ENCODE measurements at places on chromosomes 2 and 18.

- peak; percentile 86 for DNase-seq
Observed at GRCh38 chr2:190860985-190861680, 19.5 kb upstream of the GLS start.

DNA sequence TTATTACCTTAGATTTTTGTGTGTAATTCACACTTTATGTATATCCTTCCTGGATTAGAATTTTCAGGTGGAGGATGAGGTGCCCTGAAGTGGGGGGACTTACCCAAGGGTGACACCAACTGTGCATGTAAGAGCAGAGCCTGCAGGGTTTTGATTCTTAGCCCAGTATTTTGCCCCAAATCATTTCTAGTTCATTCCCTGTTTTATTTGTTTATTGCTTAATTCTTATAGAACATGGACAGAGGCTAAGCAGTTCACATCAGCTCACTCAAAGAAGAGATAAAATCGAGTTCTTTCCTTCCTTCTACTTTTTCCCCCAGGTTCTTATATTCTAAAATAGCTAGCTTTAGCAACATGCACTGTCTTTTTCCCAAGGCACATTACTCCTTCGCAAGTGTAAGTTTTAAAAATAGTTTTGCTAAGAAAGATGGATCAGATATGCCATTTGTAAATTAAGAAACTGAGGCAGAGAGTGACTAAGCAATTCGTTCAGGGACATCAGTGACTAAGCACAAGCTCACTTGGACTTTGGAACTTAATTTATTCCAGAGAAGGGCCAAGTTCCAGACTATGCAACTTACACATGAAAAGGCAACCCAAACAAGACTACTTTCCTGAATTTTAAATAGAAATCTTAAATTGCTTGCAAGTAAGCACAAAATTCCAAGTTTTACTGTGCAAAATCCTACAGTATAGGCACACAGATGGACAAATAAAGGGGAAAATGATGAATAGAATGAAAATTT is 427.9 kb upstream of the POU3F3 start:
- no peak for DNase-seq

GRCh38 chr2:61855318-61855613 is 1.4 kb upstream of the FAM161A start:
- DNase-seq: no peak

DNA sequence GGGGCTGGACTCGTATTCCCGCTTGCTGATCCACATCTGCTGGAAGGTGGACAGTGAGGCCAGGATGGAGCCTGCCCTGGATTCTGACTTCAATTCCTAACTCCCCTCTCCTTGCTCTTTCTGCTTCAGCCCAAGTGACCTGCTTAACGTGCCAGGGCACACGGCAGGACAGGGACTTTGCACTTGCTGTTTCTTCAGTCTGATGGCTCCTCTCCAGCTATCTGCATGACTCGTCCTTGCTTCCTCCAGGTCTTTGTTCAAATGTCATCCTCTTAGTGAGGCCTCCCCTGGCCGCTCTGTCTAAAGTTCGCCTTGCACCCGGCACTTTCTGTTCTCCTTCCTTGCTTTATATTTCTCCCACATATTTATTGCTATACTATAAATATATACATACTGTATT is 357.6 kb downstream of the MTX2 start:
- DNase-seq: no peak

GRCh38 chr18:48910972-48911545 is 39.7 kb downstream of the SMAD7 start:
- no peak for DNase-seq

DNA sequence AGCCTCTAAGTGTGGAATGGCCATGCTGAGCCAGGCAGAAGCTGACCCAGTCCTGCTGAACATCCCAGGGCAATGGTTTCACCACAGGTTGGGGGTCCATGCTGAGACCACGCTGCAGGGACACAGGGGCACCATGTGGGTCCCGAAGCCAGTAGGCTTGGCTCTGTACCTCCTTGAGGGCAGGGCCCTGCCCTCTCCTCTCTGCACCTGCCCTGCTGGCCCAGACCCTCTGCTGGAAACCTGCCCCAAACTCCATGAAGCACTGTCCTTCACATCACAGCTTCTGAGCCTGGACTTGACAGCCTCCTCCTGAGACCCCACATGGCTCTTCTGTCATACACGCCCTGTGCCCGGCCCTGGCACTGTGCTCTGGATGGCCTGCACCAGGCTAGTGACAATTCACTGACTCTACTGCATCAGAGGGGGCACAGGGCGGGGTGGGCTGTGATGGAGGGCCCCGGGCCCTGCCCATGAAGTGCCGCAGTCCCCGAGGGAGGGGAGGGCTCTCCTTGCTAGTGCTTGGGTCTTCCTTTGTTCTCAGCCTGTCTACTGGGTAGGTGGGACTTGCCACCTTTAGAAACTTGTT is 24.7 kb downstream of the HS6ST1 start:
- no peak for DNase-seq

- no peak for DNase-seq
Observed at GRCh38 chr18:70554854-70555445, 266.1 kb downstream of the SOCS6 start.

DNA sequence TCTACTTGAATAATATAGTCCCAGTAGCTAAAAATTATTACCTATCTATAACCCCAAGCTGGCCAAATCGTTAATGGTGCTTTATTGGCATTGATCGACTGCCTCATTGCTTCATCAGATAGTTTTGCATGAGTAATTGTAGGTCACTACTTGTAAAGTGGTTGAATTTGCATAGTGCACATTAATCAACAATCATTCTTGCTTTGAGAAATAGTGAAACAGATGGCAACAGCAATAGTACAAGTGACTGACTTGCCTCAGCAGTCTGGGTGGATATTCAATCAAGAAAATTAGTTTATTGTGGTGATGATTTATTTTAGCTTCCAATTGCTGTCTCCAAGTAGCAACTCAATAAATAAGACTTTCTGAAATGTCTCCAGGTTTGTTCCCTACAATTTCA is 117.8 kb upstream of the NRXN1 start:
- no peak for DNase-seq

GRCh38 chr2:179031731-179032408 is 18.1 kb downstream of the CCDC141 start:
- DNase-seq: peak; percentile 17

- DNase-seq: peak; percentile 76
Observed at GRCh38 chr2:101152272-101153076, 1.3 kb upstream of the TBC1D8 start.

- DNase-seq: peak; percentile 25
Observed at GRCh38 chr2:144509879-144510221, 10.1 kb downstream of the ZEB2 start.

GRCh38 chr2:113877711-113878598 is 11.9 kb upstream of the ACTR3 start:
- no peak for DNase-seq

GRCh38 chr18:47876813-47877212 is 53.6 kb downstream of the SMAD2 start:
- peak; percentile 25 for DNase-seq

GRCh38 chr2:30152385-30152784 is 5.6 kb downstream of the YPEL5 start:
- DNase-seq: no peak
